ENCODE measurements at places on chromosomes 2 and 18.

- no peak for DNase-seq
Measured at GRCh38 chr2:215998636-215999035, 14.7 kb downstream of the MREG start.

- no peak for DNase-seq
Measured at GRCh38 chr2:10160203-10160955, 37.8 kb downstream of the RRM2 start.

DNA sequence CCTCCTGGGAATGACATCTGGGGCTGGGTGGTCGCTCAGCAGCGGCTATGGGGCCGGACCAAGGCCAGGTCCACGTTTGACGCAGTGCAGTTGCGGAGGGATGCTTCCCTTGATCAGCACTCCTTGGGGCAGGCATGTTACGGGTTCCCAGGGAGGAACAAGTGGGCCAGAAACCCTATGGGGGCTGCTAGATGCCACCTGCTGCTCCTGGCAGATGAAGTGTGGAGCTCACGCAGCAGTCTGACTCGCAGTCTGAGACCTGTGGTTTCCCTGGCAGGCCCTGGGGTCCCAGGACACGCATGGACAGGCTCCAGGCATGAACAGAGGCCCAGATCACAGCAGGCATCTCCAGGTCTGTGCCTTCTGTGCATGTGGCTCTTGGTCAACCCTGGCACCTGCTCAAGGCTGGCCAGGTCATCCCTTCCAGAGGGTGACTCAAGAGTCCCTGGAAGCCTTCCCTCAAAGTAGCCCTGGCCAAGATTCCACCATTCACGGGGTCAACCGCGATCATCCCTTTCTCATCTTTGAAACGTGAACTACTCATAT is 20.0 kb downstream of the KCNF1 start:
- no peak for DNase-seq

DNA sequence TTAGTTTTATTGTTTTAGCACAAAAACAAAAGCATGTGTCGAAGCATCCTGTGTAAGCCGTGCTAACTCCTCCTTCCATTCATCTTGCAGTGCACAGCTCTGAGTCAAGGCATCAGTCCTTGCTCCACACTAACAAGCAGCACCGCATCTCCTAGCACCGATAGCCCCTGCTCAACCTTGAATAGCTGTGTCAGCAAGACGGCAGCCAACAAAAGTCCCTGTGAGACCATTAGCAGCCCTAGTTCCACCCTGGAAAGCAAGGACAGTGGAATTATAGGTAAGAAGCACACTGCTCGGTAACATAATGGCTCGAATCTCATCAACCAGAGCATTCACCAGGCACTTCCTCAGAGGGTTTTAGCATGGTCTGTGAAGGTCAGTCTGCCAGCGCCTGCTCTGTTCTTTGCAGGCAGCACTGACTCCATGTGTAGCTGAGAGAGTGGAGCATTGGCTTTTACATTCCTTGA is 136.2 kb downstream of the WDSUB1 start:
- DNase-seq, result no peak

DNA sequence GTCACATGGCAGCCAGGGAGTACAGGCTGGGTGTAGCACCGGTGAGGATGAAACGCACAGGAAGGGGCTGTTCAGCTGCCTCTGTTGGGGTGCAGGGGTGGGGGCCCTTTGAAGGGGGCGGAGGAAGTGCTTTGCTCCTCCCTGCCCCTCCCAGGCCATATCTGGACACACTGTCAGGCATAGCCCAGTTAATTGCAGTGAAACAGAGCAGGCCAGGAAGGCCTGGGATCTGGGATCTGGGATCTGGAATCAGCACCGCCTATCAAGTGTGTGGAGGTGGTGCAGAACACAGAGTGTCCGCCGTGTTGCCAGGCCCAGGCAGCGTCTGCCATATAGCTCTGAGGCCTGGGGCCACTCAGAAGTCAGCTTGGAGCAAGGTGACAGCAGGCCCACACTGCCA is 119.3 kb upstream of the MSH2 start:
- DNase-seq, result no peak

DNA sequence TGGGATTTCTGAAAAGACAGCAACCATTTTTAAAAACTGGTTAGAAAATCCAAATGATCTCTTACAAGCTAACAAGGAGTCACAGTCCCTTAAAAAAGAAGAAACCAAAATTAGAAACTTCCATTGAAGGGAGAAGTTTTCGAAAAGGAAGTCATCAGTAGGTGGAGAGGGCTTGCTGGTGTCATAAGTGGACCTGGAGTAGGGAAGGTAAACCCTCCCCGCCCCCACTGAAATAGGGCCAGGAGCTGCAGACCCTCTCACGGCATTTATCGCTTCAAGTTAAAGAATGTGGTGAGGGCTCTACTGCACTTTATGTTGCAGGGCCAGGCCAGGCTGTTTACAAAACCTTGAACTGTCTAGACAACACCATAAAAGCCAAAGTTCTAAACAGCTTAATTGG is 2.9 kb downstream of the HOXD11 start:
- no peak for DNase-seq

DNA sequence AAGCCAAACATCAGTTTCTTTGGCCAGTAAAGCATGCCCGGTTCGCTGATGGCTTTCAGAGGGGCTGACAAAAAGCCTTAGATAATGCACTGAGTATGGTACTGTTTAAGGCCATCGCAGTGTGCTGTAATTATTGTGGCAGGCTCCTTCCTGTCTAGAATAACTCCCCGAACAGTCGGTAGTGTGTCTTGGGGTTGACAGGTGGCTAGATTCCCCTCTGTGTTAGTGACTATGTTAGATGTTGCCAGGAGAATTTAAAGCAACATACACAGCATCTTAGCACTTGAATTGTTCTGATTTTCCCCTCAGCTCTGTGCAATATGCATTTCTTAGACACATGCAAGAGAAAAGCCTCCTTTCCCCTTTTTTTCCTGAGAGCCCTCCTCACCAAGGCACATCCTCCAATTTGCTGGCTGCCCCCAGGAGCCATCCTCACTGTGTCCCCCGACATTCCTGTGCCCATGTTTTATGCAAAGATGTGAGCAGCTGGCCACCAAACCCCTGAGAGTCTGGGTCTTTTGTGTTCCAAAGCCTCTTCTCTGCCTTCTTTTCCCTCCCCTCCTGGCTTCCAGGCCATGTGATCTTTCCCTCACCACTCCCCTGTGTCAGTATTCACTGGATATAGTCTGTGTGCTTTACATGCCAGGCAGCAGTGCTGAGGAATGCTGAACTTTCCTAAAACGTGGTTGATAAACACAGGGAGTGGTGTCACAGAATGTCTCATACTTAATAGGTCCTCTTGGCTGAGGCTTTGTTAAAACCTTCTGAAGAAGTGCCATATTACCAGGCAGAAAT is 331.5 kb downstream of the HRH4 start:
- no peak for DNase-seq

GRCh38 chr2:11320698-11321492 is 23.5 kb downstream of the ROCK2 start:
- DNase-seq, result no peak

GRCh38 chr18:3177902-3178687 is 41.7 kb downstream of the MYOM1 start:
- no peak for DNase-seq

DNA sequence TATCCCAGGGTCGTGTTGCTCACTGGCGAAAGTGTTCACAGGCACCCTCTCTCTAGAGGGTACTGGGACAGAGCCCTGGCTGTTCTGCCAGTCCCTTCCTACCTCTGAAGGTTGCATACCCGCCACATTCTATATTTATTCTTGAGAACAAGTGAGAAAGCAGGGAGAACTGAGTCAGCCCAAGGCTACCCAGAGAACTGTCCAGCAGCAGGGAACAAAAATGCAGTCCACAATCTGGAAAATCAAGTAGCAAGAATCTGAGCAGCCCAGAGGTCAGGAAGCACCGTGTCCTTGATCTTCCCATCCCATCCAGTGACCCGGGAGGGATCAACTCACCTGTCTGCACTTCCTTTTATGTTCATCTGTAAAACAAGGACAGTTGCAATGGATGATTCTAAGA is 164.1 kb downstream of the FBXO15 start:
- no peak for DNase-seq

- DNase-seq, result no peak
Measured at GRCh38 chr18:59272891-59273758, at the start of gene RAX. Gene RAX (minus strand): TSS chr18:59273454. CDS start chr18:59273206, 248 bp downstream.

DNA sequence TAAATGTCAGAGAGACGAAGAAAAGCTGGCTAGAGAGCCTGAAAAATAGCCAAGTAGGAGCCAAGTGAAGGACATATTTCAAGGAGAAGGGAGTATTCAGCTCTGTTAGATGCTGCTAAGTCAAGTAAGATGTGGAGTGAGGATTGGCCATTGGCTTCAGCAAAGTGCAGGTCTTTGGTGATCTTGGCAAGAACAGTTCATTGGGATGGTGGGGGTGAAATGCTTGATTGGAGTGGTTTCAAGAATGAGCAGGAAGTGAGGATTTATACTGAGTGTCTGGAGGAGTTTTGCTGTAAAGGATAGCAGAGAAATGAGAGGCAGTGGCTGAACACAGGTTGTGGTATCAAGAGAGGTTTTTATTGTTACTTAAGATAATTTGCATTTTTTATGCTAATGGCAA is 139.7 kb downstream of the PRPF40A start:
- DNase-seq, result no peak

DNA sequence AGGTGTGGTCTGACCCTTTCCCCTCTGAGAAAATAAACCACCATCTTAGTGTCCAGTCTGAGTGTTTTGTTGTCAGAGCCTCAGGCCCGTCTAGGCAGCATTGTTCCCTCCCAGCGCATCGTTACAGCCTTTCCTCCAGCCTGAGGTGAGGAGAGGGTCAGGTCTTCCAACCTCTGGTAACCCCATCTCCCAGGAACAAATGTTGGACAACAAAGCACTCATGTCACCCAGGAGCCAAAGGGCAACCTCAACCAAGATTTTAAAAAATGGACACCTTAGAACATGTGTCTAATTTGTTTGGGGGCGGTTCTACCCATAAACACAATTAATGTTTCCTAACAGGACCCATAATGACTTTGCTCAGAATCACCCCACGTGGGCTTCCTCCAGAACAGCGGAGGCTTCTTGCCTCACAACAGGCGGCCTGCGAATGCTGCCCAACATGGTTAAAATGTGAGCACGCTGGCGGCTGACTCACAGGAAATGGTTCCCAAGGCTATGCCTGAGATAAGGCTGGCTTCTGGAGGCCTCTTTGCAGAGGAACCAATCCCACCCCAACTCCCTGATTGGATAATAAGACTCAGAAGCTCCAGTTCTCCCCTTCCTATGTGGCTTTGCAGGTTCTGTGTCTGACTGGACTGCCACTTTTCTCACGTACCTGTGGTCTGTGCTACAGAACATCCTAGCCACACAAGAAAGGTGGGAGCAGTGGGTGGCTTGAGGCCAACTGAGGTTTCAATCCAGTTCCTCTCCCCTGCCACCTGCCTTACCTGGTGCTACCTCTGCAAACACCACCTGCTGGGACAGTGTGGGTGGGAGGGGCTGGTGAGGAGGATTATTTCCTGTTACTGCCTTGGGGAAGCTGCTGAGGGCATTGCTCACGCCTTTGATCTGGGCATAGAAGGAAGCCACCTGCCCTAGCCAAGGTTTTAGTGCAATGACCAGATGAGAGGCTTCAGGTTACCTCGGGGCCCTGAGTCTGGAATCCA is 108.8 kb downstream of the B3GNT2 start:
- peak; percentile 44 for DNase-seq

DNA sequence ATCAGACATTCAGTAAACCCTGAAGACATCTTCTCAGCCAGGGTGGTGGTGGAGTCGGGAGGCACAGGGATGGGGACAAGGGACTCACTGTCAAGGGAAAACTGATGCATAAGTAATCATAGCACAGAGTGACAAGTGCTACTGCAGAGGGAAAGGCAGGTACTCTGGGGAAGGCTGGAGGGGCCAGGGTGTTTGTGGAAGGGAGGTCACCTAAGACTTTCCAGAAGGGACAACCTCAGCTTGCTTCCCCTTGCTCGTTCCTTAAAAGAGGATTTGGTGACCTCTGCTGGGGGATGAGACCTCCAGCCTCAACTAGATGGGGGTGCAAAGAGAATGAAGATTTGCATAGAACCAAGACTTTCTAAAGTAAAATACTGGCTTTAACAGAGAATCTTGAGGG is 99.5 kb downstream of the SLC4A3 start:
- no peak for DNase-seq

DNA sequence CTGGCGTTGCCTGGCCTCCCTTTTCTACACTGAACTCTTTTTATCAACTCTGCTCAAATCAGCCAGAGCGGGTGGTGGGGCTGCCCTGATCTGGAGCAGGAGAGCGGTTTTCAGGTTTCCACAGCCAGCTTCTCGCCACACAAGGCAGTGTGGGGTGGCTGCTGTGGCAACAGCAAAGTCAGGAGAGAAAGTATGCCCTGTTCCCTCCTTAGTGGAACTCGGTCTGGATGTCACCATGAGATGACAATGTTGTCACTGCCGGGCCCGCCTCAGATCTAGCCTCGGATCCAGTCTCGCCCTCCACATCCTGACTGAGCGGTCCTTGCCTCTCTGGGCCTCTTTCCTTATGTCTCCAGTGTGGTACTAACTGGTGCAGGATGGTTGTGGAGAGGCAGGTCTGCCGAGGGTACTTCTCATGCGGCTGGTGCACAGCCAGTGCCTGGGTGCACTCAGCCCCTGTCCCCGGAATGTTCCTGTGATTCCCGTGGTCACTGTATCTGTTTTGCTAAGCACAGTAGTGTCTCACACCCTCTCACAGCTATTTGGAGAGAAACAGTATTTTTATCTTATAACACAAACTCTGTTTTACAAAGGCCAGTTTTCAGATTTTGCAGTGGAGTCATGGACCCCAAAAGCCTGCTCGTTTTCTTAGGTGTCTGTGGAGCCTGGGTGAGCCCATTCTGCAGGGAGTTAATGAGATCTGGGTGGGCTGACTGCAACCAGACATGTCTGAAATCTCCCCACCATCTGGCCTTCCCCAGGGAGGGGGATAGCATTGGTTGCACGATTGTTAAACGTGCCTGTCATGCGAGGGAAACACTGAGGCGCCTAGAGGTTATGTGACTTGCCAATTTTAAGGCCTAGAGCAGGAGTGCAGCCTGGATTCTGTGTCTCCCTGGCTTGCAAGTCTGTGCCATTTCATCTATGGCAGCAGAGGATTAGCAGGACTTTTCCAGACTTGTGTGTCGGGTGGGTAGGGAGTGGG is 261.1 kb upstream of the AGAP1 start:
- DNase-seq, result no peak

DNA sequence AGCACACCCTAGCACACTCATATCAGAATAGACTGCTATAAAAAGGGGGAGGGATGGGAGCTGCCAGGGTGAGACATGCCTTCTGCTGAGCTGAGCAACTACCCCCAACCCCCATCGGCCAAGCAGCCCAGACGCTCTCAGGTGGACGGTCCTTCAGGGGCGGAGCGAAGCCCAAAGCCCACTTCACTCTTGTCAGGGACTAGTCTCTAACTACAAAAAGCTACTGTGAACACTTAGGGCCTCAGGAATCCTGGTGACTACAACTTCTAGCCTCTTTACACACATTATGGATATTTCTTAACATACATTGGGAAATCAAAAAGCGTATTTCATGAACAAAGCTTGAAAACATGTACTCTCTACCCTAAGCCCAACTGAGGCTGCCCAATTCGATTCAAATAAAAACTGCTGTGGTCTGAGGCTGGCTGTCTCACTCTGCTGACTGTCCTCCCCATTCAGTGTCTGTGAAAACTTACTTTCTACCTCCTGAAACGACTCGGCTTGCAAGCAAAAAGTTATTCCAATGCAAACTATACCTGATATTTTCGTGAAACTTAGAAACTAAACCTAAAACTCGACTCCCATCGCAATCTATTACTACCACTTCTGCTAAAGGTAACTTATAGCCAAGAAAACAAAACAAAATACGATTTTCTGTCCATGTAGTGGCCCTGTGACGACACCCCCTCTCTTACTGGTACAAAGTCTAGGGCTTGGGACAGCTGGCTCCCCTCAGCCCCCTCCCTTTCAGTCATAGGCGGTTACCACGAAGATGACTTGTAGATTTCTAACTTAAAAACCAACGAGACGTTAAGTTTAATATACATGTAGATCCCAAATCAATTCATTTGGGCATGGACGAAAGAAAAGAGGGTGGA is 1.2 kb downstream of the SERTAD2 start:
- DNase-seq, result no peak
